ENCODE measurements at places on chromosomes 1 and 21.
A peak's percentile ranks its signal among the peaks of the same experiment; 100 is the strongest.

DNA sequence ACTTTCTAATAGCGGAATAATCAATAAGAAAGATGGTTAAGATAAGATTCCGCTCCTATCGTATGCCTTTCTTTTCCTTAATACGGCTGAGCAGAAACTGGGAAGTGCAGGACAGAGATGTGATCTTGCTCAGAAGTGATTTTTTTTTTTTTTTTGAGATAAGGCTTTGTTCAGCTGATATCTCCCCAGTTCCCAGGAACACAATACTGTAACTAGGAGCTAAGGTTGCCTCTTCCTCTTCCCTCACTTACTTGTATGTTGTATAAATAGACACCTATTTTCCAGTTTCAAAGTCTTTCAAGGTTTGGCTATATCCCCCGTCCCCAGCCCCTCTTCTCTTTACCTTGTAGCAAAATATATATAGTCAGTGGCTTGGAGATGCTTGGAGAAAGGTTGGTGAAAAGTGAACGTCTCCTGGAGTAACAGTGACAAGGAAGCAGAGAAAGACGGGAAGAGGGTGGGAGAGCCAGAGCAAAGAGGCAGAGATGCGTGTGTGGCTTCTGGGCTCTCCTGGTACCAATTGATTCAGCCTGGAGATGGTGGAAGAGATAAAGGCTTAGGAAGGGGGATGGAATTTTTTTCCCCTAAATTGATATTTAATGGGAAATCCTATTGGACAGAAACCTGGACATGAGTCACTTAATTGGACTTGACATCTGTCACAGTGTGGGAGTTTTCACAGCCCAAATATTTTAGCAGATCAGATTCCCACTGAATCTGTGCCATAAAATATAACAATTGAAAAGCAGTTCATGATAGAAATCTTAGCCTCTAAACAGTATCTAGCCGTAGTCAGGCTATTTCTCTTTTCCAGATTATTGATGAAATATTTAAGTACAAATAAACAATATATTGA lies at the start of gene NHLH2:
Gene NHLH2, minus strand, starts transcription at position 522 of the 856 bp plus-strand sequence. CDS start 2,754 bp downstream, outside the sequence.
- no peak for DNase-seq

- DNase-seq: no peak
Observed at GRCh38 chr1:51070640-51071039, 31.4 kb upstream of the C1orf185 start.

- no peak for DNase-seq
Observed at GRCh38 chr1:60896701-60897363, 185.5 kb upstream of the NFIA start.

- DNase-seq: no peak
Observed at GRCh38 chr1:9321480-9321849, 28.8 kb downstream of the SPSB1 start.

DNA sequence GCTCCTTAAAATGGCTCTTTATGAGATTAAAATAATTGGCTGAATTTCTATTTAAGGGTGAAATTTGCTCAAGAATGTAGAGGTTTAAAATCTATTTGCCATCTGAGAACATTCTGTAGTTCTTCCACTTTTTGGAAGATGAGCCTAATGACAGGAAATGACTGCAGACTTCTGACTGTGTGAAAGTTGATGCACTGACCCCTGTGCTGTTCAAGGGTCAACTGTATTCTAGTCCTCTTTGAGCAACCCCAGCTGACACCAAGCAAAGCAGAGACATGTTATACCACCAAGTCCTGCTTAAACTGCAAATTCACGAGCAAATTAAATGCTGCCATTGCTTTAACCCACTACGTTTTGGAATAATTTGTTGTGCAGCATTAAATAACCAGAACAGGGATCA lies 26.6 kb downstream of the DDAH1 start:
- no peak for DNase-seq

GRCh38 chr1:100313382-100313781 lies 38.9 kb upstream of the CDC14A start:
- no peak for DNase-seq

GRCh38 chr1:43554444-43554992 lies 23.8 kb downstream of the PTPRF start:
- no peak for DNase-seq

DNA sequence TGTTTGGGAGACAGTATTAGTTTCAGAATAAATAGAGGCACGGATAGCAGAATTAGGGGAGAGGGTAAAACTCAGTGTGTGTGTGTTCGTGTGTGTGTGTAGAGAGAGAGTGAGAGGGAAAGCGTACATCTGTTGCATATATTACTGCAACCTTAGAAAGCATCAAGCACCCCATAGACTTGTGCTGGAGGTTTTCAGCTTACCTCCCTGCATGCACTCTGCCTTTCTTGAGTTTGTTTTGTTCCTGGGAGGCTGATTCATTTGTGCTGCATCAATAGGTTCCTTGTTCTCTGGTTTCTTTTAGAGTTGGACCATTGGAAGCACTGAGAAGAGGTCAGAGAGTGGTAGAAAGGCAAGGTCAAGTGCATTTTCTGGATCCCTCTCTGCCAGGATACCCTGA lies 104.4 kb upstream of the KCNK1 start:
- DNase-seq: no peak

- DNase-seq: no peak
Observed at GRCh38 chr1:151887028-151887427, 22.3 kb downstream of the THEM4 start.

- no peak for DNase-seq
Observed at GRCh38 chr1:216531263-216532239, 108.3 kb upstream of the USH2A start.

DNA sequence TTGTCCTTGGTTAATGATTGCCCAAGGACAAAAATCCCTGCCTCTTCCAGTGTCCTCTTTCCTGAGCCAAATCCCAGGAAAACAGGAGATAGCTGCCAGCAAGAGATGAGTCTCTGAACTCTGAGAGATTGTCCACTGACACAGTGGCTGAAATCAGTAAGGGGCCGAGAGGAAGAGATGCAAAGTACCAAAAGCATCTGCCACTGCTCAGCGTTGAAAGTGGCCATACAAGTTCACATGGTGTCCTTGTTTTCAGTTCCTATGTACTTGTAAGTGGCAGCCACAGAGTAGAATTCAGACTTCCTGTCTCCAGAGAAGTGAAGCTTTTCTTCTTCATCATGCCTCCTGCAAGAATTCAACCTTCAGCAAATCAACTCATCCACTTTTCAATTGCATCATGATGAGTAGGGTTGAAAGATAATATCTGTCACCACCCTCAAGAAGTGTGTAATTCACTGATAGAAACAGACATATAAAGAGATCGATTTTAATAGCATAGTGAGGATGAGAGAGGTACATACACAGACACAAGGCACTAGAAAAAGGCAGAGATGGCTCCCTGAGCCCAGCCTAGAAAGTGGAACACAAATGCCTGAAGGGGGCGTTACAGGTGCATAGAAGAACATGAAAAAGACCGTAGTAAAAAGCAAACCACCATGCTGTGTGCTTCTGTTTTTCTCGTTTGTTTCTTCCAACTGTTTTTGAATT lies 185.8 kb downstream of the MRPL39 start:
- DNase-seq: peak; percentile 3

DNA sequence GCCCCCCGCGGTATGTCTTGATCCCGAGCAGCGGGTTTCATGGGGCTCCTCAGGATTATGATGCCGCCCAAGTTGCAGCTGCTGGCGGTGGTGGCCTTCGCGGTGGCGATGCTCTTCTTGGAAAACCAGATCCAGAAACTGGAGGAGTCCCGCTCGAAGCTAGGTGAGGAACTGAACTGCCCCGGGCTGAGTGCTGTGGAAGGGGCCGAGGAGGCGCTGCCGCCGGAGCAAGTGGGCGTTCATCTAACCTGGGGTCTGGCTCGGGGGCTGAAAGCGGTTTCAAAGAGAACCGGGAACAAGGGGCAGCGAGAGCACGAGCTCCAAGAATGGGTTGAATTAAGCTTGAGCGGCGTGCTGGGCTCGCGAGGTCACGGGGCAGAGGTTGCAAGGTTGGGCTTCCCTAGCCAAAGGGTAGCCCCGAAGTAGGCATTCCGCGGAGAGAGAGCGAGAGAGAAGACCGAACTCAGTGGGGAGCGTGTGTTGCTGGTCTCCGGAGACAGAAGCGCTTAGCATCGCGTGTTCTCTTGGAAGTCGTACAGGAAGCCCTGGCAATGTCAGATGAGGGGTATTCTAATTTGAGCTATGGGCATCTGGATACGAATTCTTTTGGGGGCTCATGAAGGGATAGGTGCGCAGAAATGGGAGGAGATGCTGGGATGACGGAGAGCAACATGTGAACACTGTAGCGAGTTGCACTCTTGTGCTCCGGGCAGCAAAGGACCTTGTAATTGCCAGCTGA lies 732 bp downstream of the HS2ST1 start:
- peak; percentile 19 for DNase-seq

GRCh38 chr1:211287218-211287617 lies 28.1 kb downstream of the RCOR3 start:
- DNase-seq: no peak

DNA sequence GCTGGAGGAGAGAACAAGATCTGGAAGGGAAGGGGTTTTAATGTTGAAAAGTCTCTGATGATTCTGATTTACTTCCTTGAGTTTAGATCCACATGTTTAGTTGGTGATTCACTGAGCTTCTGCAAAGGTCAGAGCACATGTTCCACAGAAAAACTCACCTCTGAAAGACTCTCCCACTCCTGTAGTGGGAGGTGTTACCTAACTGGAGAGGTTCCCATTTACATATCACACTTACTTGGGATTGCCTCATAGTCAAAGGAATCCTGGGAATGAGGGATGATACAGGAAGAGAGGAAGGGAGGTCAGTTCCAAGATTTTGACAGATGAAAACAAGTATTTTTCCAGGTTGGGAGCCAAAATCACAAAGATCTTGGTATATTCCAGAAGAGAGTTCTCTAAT lies 2.7 kb upstream of the NTNG1 start:
- no peak for DNase-seq

DNA sequence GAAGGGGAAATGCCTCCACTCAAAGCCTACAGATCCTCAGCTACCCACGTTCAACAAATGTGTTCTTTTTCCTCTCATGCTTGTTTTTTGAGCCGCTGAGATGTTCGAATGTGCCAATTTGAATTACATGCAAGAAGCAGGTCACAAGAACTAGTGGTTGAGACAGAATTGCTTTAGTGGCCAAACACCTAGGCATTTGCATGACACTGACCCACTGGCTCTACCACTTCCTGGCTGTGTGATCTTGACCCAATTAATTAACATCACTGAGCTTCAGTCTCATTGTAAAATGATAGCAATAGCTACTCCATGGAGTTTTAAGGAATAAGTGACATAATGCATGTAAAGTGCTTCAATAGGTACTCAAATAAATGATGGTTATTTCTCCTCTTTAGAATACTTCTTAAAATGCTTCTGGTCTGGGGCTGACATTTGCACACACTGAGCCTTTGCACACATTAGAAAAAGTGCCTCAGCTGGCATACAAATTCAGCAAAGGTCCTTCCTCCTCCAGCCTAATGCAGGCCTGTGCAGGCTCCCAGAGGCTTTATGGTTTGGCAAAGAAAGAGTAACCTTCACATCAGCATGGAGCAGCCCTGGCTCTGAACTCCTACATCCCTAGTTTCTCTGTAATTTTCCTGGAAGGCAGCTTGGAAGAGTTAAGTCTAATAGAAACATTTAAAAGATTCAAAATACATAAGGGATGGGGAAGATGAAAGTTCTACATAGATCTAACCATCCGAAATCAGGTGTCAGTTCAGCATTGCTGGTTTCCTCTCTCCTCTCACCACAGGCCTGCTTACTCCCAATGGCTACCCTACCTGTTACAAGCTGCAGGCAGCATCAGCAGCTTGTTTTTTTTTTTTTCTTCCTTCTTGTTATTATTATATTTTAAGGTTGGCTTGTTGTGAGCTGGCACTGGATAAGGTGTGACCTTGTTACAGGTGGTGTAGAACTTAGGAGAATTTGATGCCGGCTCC lies 107.4 kb downstream of the TBX19 start:
- no peak for DNase-seq

DNA sequence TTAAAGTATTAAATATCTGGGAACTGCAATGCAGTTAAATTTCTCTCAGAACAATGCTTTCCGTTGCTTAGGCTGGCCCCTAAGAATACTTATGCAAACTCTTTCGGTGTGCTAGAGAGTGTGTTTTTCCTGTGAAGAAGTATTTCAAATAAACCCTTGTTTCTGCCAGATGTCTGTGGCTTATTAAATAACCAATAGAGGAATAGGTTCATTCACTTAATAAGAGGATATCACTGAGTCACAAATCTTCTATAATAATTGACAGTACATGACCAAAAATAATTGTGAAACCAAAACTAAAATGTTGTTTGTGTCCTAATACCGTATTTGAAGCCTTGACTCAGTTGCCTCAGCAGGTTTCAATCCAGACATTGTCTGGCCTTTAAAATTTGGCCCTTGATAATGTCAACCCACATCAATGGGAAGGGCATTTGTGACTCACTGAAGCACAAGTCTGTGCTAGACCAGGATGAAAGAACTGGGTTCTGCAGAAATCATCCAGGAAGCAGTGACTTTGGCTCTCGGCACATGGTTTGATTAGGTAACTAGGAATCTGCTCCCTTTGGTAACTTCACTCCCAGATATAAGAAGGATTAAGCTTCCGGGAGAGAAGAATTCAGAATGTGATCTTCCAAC lies 104.2 kb upstream of the BARHL2 start:
- DNase-seq: no peak

DNA sequence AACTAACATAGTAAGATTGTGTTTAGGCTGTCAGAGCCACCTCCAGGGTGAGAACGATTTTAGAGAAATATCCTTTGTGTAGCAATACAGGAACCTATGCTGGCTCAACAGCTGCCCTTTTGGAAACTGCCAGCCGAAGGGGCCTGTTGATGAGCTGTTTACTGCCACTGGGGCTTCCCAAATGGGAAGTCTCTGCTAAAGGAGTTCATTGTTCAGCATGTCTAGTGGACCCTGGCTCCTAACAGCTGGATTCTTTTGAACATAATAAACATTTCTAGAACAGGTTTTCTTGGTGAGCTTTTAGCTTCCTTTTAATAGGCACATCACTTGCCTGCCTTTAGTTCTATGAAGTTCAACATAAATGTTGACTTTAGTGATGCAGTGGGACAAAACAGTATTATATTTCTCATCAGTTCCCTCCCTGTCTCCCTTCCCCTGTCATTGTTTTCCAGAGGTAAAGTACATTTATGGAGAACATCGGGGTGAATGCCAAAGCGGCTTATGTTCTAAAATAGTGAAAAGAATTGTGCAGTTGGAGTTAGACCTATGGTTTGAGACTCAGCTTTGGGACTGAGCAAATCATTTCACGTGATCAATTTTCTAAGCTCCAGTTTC lies 57.4 kb downstream of the UCK2 start:
- DNase-seq: no peak
